ENCODE measurements at places on chromosomes 1 and 21. TPM values are rescaled to one million over a fixed set of nuclear protein-coding genes. Genes with fewer than 3 reads are reported as not detected.

DNA sequence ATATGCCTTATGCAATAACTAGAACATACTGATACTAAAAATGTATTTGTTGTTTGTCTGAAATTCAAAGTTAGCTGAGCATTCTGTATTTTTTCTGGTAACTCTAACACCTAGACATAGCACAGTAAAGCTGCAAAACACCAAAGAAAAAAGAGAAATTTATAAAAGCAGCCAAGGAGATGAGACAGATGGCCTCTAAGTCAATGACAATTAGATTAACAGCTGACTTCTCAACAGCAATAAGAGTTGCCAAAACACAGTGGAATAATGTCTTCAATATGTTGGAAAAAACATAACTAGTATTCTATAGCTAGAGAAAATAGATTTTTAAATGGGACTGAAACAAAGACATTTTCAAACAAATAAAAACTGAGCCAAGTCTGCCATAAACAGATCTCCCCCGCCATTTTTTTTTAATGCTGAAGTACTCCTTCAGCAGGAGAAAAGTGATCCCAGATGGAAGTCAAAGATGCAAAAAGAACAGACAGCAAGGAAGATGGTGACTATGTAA, 81.3 kb downstream of the SYF2 start:
- no peaks in the 10 kb centered on the region for H3K4me1 ChIP-seq
- H3K36me3 ChIP-seq = no peaks in the 10 kb centered on the region
- peaks cover 92% of the 10 kb centered on the region for H3K27me3 ChIP-seq
- no peak for DNase-seq
- no peak overlapping the region for H3K27ac ChIP-seq

DNA sequence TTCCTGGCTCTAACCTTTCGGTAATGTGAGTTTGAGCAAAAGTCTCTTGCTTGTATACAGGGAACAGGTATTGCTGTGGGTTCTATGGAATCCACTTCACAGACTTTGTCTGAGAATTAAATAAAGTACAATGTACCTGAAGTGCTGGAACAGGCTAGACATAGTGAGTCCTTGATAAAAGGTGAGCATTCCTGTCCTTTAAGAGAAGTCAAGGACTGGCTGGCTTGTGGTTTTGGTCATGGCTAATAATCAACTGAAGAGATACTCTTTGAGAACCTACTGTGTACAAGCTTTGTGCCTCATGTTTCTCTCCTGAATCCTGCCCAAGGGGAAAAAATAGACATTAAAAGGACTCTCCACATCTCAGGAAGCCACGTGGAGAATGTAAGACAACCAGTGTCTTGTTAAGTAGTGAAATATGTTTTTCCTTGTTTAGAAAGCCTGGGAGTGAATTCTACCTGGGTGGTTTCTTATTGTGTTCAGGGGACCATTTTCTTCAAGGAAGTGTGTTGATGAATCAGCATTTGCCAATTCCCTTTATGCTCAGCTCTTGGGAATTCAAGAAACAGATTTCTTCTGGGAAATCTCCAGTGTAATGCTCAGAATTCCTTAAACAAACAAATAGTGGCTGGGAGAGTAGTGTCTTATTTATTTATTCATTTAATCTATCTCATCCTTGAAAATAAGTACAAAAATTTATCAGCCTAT, 55.2 kb upstream of the PLD5 start:
- no peak overlapping the region for H3K27ac ChIP-seq
- H3K36me3 ChIP-seq = no peaks in the 10 kb centered on the region
- no peak overlapping the region for H3K4me3 ChIP-seq

TMEM63A gene
- total RNA-seq = 52.1 TPM

DNA sequence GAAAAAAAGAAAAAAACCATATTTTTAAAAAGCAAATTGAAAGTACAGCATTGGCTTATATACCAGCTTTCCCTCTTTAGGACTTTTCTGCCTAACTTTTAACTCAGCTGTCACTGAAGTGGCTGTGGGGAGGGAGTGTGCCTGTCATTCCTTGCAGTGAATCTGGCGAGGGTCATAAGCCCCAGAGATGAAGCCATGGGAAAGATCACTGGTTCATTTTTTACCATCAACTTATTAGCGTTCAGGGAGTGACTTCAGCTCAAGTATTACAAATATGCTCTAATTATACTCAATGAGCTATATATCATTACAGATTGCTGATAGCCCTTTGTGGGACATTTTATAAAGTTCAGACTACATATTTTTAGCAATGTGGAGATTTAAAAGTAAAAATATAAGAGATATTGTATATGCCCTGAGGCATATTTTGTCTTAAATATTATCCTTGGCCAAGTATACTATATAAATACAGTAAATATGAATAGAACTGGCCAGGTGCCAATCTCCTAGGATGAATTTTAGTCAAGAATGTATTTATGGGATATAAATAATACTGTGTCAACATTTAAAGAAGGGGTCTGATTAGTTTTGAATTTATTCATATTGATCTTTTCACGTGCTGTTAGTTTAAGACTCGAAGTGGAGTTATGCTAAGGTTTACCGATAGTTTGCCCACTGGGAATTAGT, 4.4 kb downstream of the TGFB2 start:
- H3K36me3 ChIP-seq = no peaks in the 10 kb centered on the region
- peak overlapping the region; percentile 22 for H3K27ac ChIP-seq
- DNase-seq = no peak
- peaks cover 56% of the 10 kb centered on the region for H3K4me1 ChIP-seq
- no peak overlapping the region for H3K4me3 ChIP-seq
